ENCODE measurements at places on chromosomes 11 and 22.

- no peak for DNase-seq
These were observed 27.4 kb downstream of the ZNF214 start for GRCh38 chr11:6992457-6993417.

DNA sequence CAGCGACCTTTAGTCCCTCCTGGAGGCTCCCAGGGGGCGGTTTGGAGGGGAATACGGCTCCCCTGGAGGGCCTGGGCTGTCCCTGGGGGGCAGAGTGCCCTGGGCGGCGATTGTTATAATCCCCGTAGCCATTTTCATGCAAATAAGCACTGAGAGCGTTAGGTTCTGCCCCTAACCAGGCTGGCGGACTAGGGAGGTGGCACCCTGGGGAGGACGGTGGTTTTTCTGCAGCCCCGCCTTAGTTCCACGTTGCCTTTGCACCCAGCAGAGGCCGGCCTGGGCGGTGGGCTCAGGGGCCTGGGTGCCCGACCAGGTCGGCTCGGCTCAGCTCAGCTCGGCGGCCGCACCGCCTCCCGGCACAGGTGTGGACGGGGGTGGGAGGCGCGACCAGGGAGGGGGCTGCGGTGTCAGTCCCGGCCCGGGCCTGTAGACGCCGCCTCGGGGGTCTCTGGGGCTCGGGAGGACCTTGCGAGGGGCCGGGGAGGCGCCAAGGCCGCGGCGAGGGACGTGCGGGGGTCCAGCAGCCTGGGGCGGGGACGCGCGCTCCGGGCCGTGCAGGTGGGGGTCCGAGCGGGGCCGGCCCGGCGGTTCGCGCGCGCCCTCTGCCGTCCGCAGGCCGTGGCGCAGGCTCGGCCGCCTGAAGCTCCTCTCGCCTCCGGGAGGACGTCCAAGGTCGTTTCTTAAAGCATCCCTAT lies 2.3 kb upstream of the DUSP8 start:
- DNase-seq = peak; percentile 64

GRCh38 chr11:66089067-66089466 lies 19.0 kb downstream of the PACS1 start:
- DNase-seq = no peak

GRCh38 chr11:75473684-75474083 lies 40.7 kb upstream of the KLHL35 start:
- DNase-seq = no peak

DNA sequence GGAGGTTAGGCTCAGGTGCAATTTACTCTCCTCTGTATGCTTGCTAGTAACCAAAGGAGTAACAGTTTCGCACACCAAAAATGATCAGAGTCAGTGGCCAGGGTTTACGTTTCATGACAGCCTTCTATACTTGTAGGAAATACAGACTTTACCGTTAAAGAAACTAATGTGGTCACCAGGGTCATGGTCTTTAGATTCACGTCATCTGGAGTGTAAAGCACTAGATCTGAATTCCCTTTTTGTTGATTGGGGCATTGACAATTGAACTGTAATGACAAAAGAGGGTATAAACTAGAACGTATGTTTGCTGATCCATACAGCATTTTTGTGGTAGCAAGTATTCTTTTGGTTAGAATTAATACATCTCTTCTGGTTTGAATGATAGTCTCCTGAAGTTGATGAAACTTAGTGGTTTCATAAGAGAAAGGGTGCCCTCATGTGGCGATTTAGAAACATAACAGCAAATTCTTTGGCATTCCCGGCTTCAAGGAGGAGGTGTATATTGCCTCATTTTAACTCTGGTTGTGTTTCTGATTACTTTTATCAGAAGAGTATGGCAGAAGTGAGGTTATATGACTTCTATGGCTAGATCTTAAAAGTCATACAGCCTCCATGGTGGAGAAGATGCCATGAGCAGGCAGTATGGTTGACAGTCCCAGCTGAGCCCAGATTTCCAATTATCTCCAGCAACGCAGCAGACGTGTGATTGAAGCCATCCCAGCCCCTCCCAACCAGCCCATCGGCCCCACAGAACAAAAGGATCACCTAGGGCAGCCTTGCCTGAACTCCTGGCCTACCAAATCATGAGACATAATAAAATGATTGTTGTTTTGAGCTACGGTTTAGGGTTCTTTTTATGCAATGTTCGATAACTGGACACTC lies 35.1 kb downstream of the MMP7 start:
- DNase-seq = peak; percentile 89

DNA sequence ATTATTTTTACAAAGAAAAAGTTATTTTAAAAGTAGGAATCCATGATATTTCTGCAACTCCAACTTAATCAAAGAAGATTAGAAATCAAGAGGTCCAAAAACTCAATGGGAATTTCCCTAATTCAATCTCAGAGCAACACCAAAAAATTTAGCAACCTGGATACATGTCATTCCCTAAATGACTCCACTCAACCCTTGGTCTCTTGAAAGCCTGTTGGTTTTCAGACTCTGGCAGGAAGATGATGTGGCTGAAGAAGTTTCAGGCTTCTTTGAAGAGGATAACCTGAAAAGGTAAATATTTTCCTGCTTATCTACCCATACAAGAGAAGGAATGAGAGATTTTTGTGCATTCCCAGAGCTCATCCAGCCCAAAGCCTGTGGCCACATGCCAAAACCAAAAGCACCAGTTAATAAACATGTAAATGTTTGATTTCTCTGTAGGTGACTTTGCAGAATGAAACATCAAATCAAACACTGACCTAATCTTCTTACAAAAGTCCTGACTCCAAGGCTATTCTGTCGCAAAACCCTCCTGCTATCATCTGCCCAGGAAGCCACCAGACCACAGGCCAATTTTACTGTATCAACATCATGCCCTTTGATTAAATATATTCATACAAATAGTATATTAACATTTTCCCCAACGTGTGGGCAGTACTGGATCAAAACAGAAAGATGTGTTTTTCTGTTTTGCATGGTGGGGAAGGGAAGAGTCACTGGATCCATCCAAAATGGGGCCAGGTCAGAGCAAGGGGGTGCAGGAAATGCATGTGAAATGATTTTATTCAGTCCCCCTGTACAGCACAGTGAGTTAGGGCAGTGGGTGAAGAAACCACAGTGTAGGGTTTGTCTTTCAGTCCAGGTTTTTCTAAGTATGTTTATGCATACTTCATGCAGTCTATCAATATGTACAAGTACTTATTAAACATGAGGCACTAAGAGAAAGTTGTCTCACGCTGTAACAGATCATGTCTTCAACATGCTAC lies 38.8 kb downstream of the SMCO4 start:
- no peak for DNase-seq

DNA sequence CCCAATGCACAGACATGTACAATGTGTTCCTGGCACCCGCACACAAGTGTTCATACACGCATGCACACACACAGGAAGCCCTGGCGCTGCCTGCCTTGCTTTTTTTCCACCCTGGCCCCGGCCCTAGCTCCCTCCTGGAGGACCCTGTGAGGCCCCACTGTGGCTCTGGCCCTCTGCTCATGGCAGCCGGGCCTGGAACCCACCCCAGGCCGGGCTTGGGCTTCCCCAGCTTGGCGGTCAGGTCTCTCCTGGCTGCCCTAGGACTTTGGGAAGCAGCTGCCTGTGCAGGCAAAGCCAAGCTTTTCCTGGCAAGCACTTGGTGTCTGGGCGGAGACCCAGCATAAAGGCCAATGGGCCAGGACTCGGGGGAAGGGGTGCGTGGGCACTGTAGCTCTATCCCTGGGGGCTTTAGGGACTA lies 30.5 kb downstream of the CD82 start:
- no peak for DNase-seq

DNA sequence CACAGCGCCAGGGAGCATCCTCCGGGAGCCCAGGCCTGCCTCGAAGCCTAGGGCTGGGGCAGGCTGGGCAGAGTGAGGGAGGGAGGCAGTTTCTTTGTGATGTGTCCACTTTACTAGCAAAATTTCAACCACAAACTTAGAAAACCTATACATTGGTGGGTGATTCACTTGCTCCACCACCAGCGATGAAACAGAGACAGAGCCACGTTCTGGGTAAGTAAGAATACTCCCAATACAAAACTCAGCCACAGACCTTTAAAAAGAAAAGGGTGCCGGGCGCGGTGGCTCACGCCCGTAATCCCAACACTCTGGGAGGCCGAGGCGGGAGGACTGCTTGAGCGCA lies 22.3 kb downstream of the CDKN1C start:
- no peak for DNase-seq

GRCh38 chr11:128628686-128629085 lies 41.3 kb upstream of the ETS1 start:
- DNase-seq = no peak

DNA sequence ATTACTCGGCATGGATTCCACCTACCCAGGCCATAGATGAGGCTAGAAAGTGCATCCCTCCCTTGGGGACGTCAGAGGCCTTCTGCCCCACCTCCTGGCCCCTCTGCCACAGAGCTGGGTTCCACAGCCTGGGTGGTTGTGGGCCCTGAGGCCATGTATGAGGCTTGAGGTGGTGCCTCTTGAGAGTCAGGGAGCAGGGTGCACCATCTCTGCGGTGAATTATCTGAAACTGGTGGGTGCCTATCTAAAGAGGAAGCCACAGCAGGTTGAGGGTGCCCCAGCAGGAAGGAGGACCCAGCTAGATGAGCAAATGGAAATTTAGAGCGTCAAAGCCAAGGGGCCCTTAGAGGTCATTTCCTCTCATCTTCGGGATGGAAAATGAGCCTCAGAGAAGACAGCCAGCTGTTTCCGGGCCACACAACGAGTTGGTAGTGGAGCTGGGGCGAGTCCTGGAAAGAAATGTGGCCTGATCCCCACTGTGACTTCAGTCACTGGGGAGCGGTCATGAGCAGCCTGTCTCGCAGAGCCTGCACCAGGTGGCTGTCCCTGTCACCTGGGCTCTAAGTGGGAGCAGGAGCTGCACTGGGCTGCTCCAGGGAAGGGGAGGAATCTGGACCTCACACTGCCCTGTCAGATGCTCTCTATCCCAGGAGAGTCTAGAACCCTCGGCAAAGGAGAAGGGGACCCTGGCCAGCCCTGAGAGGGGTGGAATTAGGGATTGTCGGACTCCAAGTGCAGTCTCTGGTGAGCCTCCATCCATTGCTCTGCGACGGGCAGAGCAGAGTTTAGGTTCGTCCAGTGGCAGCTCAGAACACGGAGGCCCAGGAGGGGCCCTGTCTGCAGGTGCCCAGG lies 7.3 kb downstream of the ADORA2A start:
- DNase-seq = peak; percentile 96

- DNase-seq = no peak
These were observed 10.8 kb downstream of the KRTAP5-6 start for GRCh38 chr11:1707751-1708150.

- peak; percentile 35 for DNase-seq
These were observed at the start of gene TENM4 for GRCh38 chr11:79440571-79441460. Gene TENM4, minus strand, starts transcription at chr11:79441030. Its CDS starts 371,086 bp downstream, at chr11:79069944.

DNA sequence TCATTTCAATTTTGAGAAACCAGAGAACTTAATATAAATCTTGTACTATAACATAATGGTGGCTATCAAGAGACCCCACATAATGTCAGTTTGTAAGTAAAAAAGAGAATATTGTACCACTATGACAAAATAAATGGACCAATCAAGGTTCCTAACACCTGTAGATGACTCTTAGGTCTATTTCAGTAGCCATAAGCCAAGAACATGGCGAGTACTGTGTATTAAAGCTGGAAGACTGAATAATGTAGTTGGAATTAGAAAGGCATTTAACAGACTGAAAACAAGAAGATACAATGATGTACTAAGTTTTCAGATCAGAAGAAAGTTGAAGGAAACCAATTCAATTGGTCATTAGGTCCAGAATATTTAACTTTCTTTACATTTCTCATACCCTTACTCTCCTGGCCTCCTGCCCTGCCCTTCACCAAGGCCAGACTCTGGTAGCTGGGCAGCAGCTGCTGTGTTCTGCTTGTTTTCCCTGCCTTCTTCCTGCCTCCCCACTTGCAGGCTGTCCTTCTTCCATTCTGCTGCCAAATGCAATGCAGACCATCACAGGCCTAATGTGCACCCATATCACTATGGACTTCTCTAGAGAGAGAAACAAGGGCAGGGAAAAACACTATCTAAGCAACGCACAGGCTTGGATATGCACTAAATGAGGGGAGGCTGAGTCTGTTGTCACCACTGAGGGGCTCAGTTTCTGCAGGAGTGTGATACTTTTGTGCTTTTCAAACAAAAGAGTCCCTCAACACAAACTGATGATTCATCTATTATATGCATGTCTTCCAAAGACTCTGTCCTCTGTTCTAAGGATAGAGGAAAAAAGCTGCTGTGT lies 60.1 kb downstream of the RAB30 start:
- no peak for DNase-seq

GRCh38 chr11:109443052-109443451 lies 21.1 kb downstream of the C11orf87 start:
- no peak for DNase-seq

DNA sequence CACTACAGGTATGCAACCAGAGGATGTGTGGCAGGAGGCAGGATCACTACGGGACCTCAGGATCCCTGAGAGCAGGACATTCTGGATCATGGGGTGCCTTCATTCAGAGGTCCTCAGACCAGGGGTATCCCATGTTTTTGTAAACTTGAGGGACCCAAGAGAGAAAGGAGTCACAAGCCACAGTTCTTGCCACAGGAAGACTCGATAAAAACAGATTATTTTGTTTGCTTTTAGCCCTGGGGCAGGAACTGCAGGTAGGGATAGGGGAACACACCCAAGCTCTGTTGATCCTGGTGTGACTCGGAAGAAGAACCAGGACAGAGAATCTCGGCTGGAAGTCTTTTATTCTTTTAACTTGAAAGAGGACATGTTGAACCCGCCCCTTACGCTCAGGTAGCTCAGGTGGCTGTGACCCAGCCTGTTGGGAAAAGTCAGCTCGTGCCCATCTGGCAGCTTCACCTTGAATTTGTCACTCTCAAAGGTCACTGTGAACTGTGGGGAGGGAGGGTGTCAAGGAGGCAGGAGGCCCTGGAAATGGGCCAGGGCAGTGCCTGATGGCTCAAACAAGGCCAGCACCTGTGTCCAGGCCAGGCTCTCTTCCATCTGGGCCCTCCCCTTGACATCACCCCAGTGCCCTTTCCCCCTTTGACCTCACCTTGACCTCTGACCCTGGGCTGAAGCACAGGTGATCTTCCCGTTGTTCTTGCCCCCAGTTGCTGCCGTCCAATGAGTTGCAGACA lies 9.8 kb downstream of the LGALS2 start:
- DNase-seq = no peak

- no peak for DNase-seq
These were observed 44.5 kb downstream of the TRAF6 start for GRCh38 chr11:36465449-36466163.

- no peak for DNase-seq
These were observed 6.0 kb downstream of the OR10Q1 start for GRCh38 chr11:58222721-58223120.

GRCh38 chr11:12288212-12288930 lies 89.0 kb upstream of the PARVA start:
- DNase-seq = peak; percentile 85

DNA sequence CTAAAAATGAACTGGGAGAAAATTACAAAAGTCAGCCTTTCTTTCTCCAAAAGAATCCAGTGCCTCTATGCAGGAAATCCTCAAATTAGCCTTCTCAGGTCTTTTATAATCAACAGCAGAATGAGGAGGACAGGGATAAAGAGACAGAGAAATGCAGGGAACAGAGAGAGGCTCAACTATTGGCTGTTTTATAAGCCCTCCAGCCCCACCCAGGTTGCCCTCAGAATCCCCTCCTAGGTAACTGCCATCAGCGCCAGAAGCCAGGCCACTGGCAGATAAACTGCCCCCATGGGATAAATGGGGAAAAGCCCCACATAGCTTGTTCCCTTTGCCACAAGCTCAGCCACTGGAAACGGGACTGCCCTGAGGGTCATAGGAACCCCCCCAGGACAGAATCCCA lies 10.9 kb upstream of the HMOX1 start:
- no peak for DNase-seq

- peak; percentile 75 for DNase-seq
These were observed at the start of gene SSH3 for GRCh38 chr11:67303132-67303834. Gene SSH3, plus strand, starts transcription at chr11:67303530. Its CDS starts 96 bp downstream, at chr11:67303626.

GRCh38 chr11:35083431-35084238 lies 55.3 kb upstream of the CD44 start:
- peak; percentile 94 for DNase-seq

Measured in suppressor macrophage treated with lipopolysaccharide for 4 hours (primary cell).